ENCODE measurements at places on chromosomes 3 and 15.

- DNase-seq = no peak
Measured at GRCh38 chr15:59424616-59425015, 13.4 kb upstream of the FAM81A start.

DNA sequence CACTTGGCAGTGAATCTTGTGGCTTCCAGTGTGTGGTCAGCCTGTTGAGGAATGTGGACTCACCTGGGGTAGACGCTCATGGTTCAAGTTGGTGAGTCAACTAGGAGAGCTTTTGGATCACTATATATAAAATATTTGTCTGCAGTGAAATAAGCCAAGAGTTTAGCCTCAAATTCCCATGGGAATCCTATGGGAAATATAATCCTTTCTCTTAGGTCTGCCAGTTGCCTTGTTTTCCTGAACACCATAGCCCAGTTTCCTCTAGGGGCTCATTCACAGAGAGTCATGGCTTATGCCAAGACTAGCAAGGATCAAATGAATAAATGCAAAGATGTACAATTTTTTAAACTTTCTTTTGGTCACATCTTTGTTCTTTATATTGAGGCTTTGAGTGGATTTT, 100.1 kb upstream of the NPHP3 start:
- no peak for DNase-seq

- no peak for DNase-seq
Measured at GRCh38 chr3:1766384-1766783, 332.3 kb upstream of the CNTN4 start.

GRCh38 chr3:53171064-53171418, 10.0 kb downstream of the PRKCD start:
- no peak for DNase-seq

- DNase-seq = no peak
Measured at GRCh38 chr15:65747265-65747664, 44.8 kb downstream of the DENND4A start.

- DNase-seq = no peak
Measured at GRCh38 chr3:63384382-63384781, 106.3 kb downstream of the SYNPR start.

DNA sequence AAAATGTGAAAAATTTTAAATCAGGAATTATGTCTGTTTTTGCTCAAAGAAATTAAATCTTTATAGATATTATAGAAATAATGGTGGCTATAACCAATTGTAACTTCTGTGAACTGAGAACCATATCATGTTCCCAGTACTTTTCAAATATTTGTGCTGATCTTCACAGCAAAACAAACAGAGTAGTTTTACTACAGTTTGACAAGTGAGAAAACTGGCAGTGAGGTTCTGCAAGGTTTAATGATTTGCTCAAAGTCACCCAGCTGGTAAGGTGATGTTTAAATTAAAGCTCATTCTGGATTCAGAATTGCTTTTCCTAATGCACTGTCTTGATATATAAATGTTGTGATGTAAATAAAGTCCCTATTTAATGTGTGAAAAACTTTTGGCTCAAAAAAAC, 22.0 kb upstream of the SPTSSB start:
- no peak for DNase-seq

DNA sequence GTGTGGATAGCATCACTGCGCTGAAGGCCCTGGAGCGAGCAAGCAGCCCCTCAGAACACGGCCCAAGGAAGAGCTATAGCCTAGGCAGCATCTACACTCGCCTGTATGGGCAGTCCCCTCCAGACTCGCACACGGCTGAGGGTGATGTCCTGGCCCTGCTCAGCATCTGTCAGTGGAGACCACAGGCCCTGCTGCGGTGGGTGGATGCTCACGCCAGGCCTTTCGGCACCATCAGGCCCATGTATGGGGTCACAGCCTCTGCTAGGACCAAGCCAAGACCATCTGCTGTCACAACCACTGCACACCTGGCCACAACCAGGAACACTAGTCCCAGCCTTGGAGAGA, 20.5 kb downstream of the ATRIP start:
- DNase-seq = no peak

- no peak for DNase-seq
Measured at GRCh38 chr3:46662771-46663551, 30.5 kb downstream of the ALS2CL start.

All from CD4-positive, alpha-beta T cell treated with Interleukin-12 subunit alpha and Interleukin-12 subunit beta, for 1 hour (primary cell).